Caco-2 (cell line): ENCODE measurements at places on chromosomes 2 and 18.
A peak's percentile ranks its signal among the peaks of the same experiment; 100 is the strongest.

DNA sequence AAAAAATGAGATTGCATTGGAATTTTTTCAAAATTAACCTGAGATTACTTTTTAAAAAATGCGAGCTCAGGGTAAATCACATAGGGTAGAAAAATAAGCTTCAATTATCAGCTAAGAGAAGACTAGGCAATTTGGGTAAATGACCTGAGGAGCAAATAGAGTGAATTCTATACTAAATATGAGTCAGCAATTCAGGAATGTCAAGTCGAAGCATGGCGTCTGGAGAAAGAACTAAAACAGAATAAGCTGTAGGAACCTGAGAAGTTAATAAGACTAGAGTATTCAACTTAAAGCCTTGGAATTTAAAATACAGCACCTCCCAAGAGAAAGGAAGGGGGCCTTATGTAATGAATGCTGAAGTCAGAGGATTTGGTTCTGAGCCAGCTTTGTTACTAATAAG is 487.0 kb downstream of the SUCLG1 start:
- DNase-seq: no peak

DNA sequence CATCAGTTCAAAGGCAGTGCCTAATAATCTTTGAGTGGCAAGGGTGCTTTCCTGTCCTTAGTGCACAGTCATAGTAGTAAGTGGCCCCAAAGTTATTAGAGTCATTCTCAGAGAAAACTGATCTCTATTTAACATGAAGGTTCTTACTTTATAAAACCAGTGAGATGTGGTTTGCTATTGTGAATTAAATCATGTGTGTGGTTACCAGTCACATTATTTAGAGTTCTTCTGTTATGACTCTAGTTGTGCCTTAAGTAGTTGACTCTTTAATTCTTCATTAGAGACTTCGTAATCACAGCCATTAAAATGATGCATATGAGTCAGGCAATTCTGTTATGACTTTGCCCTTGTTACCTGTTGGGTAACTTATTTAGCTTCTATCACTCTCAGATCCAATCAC is 1392.9 kb upstream of the ACVR2A start:
- DNase-seq: no peak

DNA sequence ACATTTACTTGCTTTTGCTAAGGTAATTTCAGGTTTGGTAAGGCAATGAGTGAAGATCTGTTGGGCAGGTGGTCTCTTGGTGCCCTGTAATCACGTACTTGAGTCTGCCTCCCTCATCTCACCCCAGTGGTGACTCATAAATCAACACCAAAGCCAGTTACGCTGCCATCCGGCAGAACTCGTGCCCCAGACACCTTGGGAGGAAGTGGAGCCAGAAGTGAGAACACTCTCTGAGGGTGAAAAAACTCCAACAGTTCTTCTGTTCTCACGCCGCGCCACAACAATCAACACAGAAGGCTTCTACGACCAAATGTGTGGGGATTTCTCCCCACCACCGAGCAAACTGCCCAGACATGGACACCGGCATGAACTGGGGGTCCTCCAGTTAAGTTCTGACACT is 206.2 kb downstream of the ARL4C start:
- DNase-seq: no peak

DNA sequence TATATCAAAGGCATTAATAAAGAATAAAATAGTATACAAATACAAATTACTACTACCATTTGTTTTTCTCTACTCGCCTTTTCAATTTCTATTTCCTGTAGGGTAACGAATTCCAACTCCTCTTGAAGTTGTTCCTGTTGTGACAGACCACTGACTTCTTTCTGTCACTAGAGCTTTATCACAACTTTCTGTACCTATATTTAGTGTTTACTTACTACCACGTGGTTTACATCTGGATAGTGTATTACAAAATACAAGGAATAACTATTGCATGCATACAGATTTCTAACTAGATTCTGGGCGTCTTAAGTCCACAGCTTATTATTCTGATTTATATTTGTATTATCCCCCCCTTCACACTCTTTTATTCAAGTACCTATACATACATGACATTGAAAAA is 22.3 kb downstream of the NBAS start:
- DNase-seq: no peak

DNA sequence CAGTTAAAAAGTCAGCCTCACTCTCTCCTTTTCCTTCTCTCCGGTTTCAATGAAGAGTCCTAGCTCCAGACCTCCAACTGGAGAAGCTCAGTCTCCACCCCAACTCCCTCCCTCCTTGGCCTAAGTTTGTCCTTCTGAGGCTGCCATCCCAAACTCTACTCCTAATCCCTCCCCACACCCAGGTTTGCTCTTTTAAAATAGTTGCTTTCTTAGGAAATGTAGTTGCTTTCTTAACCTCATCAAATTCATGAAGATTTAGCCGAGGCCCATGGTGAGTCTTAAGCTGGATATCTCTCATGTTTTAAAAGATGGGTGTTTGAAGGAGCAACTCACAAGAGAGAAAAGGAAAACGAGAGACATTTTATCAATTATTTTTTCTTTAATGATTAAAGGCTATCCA is 937 bp upstream of the LANCL1 start:
- no peak for DNase-seq

DNA sequence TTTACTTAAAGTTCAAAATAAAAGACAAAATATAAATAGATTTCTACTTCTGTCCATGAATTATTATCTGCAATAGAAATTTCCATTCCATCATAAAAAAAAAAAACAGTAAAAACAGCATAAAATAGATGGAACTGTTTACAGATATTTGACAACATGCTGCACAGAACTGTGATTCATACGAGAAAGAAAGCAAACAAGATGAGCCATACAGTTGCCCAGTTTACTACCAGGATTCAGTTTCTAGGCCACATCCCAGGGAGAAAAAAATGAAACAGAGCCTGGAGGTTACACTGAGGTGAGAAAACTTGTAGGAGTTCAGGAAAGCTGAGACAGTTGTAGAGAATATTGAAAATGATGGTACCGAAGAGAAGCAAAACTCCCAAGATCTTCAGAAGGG is 1426.9 kb upstream of the ACVR2A start:
- DNase-seq: no peak

DNA sequence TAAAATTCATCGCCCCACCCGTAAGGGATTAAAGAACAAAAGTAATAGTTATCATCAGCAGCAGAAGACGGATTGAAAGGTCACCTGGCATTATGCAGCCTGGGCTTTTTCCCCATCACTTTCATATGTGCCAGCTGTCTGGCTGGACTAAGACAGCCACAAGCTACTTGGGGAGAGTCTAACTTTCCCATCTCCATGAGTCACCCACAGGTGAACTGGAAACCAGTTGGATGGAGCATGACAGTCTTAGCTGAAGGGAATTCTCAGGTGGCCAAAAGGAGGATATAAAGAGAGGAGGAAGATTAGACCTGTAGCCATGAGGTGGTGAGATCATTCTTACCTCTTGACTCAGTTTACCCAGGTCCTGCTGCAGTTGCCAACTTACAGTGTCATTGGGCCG is 7.0 kb upstream of the FAM178B start:
- DNase-seq: no peak

DNA sequence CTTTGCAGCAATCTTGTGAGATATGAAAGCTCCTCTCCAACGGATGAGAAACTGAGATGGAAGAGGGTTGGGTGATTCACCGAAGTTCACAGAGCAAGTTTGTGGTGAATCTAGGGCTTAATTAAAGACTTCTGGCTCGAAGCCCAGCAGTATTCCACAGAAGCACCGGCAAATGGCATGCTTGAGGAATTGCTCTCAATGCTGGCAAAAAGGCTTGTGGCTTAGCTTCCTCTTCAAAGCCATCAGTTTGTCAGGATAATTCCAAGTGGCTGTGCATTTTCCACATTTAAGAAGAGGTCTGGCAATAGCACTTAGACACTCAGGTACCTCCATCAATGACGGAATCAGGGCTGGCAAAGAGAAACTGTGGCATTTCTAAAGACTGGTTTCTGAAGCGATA is 98.7 kb upstream of the SLC66A3 start:
- DNase-seq: no peak

DNA sequence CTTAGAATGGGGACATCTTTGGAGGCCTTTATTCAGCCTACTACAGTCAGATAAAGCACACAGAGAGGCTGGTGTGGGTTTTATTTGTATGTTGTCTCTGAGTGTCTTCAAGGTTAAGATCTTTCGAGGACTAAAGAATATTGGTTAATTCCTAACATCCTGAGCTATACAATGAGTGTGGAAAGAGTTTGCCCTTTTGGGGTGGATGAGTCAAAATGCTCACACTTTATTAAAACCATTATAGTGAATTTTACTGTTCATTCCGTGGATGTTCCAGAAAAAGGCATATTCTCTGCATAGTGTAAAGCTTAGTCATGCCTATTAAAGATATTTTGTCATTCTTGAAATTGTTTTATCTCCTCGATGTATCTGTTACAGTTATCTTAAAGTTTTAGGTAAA is 29.1 kb upstream of the SLC38A11 start:
- no peak for DNase-seq

- no peak for DNase-seq
Measured at GRCh38 chr2:86275384-86275799, 62.0 kb downstream of the REEP1 start.

DNA sequence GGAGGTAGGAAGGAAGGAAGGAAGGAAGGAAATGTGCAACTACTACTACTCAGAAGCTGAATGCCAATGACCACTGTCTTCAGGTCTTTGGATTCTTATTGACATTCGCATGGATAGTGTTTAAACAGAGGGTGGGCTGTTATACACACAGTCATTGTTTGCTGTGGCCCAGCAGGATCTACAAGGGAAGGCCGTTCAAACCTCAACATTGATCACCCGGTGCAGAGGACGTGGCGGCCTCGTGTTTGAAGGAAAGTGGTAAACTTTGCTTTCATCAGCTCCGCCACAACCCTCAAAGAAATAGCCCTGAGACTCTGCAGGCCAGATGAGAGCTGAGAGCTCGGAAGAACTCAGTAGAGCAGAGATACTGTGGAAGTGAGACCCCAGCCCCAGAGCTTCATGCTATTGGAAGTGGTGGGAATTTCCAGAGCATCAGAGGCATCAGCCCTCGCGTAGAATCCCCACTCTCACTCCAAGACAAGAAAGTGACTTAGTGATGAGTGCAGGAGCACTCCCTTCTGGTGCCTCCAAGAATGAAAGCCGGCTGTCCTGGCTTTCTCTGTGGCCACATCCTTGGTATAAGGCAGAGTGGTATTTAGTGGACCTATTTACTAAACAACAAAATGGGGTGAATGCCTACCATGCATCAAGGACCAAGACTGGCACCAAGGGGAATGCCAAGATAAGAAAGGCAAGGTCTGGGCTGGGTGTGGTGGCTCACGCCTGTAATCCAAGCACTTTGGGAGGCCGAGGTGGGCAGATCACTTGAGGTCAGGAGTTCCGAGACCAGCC is 10.1 kb upstream of the ROCK2 start:
- peak; percentile 51 for DNase-seq

GRCh38 chr2:33511141-33511540 is 34.7 kb downstream of the RASGRP3 start:
- DNase-seq: no peak

GRCh38 chr2:227855440-227855839 is 16.0 kb upstream of the DAW1 start:
- DNase-seq: no peak

DNA sequence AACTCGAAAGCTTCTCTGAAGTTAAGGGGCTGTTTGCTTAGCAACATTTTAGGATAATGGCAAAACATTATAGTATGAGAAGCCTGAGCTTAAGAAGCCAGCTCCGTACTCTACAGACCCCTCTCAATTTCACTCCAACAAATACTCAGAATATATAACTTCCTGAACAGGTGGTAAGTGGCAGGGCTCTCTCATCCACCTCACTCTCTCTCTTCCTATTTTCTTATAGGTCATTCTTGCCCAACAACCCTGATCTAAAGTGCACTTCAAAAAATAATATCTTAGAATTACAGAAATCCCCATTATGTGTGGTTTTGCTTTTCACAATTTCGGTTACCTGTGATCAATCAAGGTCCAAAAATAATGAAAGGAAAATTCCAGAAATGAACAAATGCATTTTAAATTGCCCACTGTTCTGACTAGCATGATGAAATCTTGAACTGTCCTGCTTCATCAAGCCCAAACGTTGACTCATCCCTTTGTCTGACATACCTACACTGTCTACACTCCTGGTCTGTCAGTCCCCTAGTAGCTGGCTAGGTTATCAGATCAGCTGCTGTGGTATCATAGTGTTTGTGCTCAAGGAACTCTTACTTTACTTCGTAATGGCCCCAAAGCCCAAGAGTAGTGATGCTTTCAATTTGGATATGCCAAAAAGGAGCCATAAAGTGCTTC is 122.8 kb upstream of the COL5A2 start:
- no peak for DNase-seq

GRCh38 chr2:150438654-150439053 is 48.8 kb downstream of the RND3 start:
- DNase-seq: no peak

DNA sequence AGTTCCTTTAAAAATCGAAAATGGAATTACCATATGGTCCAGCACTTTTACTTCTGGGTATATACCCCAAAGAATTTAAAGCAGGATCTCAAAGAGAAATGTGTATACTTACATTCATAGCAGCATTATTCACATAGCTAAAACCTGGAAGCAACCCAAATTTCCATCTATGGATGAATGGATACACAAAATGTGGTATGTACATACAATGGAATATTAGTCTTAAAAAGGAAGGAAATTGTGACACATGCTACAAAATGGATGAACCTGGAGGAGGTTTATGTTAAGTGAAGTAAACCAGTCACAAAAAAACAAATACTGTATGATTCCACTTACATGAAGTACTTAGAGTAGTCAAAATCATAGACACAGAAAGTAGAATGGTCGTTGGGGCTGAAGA is 147.9 kb upstream of the LTBP1 start:
- no peak for DNase-seq

DNA sequence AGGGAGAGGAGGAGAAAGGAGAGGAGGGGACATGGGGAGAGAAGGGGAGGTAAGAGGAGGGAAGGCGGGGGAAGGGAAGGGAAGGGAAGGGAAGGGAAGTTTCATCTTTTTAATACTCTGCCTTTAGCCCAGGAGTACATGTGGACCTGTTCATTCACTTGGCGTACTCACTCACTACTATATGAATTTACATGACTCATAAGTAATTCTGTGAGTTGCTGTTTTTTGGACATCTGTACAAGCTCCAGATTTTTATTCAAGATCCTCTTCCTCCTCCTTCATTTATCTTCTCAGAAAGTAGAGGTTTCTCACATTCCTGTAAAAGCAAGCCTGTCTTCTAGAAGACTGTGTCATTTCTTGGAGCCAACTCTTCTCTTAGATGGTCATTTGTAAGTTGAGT is 84.6 kb downstream of the RDH14 start:
- DNase-seq: no peak

DNA sequence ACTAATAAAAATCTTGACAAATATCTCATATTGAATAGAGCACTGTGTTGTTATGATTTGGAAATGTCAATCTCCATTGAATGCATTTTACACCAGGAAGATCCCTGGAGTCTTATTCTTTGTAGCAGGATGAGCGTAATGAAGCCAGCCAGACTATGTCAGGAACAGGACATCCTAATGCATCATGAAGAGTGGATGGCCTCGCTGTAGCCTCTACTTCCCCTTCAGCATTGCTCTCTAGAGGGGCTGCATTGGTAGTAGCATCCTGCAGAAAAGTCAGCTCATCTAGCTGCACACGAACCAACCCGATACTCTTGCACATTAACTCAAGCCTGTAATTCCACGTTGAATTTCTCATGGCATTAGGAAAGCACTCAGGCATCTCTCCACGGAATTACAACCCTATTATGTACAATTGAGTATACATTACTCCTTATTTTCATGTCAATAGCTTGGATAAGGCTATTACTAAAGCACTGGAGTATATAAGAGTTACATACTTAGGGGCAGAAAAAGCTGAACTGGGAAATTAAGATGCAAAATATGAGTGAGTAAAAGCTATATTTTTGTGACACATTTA is 76.1 kb downstream of the CMPK2 start:
- no peak for DNase-seq
